Kidney (tissue), 22 donors: ENCODE measurements at places on chromosomes 3 and 15.

DNA sequence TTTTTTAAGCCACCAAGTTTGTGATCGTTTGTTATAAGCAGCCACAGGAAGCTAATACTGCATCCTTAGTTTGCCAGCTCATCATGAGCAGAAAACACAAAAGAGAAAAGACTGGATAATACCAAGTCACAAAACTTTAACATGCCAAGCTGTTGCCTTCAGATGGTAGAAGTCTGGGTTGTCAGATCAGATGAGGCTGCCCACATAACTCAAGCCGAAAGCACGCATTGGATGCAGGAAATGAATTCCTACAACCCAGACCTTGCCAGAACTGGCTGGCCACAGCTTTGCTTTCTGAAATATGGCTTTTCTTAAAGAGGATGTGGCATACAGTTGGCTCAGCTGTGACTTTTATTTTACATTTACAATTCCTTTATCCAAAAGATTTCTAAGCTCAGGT lies 118.3 kb upstream of the NEO1 start:
- DNase-seq: no peak

DNA sequence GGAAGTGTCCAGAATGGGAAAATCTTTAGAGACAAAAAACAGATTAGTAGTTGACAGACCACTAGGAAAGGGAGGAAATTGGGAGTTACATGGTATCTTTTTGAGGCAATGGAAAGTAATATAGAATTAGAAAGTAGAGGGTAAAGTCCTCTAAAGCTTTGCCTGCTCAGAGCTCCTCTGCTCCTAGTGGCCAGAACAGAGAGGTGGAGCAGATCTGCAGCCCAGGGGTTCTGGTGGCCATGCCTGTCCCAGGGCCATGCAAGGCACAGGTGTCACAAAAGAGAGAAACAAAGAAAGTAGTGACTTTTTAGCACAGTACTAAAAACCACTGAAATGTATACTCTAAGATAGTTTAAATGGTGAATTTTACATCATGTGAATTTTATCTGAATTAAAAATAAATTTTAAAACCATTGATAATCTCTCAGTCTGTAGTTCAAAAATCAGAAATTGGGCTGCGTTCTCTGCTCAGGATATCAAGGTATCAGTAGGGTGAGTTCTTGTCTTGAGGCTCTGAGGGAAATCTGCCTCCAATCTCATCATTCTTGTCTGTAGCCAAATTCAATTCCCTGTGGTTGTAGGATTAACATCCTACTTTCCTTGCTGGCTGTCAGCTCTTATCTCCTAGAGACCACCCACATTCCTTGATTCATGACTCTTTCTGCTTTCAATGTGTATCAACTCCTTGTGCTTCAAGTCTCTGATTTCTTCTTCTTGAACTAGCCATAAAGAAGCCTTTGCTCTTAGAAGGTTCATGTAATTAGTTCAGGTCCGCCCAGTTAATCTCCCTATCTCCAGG lies 23.6 kb downstream of the PYGO1 start:
- DNase-seq: no peak

- no peak for DNase-seq
Measured at GRCh38 chr3:195201295-195201694, 69.7 kb downstream of the XXYLT1 start.

DNA sequence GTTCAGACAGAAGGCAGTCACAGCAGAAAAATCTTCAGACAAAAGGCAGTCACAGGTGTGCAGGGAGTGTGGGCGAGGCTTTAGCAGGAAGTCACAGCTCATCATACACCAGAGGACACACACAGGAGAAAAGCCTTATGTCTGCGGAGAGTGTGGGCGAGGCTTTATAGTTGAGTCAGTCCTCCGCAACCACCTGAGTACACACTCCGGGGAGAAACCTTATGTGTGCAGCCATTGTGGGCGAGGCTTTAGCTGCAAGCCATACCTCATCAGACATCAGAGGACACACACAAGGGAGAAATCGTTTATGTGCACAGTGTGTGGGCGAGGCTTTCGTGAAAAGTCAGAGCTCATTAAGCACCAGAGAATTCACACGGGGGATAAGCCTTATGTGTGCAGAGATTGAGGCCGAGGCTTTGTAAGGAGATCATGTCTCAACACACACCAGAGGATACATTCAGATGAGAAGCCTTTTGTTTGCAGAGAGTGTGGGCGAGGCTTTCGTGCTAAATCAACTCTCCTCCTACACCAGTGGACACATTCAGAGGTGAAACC lies 27.6 kb downstream of the ZNF589 start:
- peak; percentile 79 for DNase-seq

- no peak for DNase-seq
Measured at GRCh38 chr15:51814606-51815005, 14.8 kb upstream of the TMOD3 start.
